CD4-positive, alpha-beta T cell treated with Interleukin-21 for 1 hour (primary cell): ENCODE measurements at places on chromosomes 3 and 15.

DNA sequence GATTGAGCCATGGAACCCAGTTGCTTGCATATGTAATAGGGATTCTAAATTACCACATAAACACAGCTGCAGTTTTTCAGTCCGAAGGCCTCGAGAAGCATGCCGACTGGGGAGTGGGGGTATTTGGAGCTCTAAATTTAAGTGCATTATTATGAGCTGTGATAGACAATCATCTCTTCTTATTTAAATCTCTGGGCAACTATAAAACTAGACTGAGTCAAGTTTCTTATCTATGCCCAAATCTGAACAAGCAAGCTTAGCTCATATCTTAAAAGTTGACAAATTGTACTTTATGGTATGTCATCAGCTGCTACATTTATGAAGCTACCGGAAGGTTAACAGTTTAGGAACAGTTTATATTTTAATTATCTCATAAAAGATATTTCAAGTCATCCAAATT lies 19.5 kb upstream of the THRB start:
- DNase-seq: no peak

DNA sequence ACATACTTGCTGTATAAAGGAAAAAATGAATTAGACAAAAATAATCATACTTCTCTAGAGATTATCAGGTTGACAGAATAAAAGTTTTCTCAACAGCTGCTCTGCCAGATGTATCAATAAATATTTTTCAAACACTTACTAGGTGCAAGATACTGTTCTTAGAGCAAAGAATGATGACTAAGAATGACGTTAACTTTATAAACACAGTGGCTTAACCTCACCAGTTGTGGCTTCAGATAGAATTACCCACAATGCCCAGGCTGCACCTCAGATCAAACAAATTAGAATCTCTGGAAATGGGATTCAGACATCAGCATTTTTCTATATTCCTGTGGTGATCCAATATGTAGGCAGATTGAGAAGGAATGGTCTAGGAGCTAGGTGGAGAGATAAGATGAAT lies 422.4 kb upstream of the ATP11B start:
- DNase-seq: no peak

DNA sequence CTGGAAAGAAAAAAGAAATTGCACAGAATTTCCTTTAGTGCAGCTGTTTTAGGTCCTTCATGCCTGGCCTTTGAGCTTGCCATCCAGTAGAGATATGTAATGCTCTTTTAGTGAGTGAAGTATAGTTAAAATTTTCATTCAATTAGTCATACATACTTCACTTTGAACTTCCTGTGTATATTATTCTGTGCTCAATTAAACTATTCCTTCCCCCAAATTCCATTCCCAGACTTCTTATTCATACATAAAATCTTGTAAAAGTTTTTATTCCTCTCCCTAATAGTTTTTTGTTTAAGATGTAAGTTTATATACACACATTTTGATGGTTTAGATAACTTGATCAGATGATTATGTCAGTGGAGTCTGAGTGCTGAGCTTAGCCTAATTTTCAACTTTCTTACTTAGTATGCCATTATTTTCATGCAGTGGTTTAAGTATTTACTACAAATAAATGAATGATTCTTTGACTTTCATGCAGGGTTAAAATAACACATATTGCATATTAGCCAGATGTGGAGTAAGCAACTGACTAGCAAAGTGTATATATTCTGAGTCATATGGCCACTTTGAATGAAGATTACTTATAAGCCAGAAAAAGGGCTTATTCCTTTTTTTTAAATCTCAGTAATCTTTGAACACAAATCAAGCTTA lies 42.5 kb upstream of the ABHD10 start:
- DNase-seq: no peak

GRCh38 chr3:107450254-107450893 lies 72.4 kb upstream of the BBX start:
- no peak for DNase-seq

DNA sequence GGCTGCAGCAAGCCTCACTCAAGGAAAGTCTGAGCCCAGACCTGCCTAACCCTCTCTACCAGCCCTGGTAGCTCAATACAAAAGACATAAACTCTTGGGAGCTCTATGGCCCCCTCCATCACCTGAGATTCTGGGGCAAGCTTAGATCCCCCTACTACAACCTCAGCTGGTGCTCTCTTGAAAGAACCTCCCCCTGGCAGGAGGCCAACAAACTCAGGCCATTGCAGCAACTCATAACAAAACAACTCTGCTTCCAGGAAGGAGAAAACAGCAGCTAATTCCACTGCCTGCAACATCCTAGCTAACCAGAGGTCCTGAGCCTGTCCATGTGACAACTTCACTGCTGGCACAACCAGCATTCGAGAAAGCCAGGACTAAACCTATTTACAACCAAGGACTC lies 169.2 kb downstream of the ROBO1 start:
- DNase-seq: no peak

GRCh38 chr3:29695643-29696198 lies 414.9 kb downstream of the RBMS3 start:
- DNase-seq: no peak

DNA sequence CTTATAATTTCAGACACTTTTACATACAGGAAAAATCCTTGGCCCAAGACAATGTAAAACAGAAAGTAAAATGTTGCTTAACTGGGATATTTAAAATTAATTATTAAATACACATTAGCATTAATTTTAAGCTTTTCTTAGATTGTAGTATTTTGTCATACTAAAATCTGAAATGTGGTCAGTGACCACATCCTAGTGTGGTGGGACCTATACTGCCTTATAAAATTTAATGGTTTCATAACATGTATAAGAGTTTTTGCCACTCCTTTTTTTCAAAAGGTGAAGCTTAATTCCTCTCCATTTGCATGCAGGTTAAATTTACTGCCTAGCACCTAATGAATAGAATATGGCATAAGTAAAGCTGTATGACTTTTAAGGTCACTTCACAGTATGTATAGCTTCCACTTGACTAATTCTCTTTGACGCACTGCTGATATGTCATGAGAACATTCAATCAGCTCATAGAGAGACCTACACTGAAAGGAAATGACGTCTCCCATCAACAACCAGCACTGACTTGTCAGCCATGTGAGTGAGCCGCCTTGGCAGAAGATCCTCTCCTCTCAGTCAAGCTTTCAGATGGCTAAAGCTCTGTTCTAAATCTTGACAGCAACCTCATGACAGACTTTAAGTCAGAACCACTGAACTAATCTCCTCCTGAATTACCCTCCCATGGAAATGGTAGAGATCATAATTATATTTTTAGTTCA lies 847.8 kb downstream of the SI start:
- no peak for DNase-seq

- DNase-seq: no peak
These were observed 96.6 kb upstream of the CLSTN2 start for GRCh38 chr3:139838269-139838957.

GRCh38 chr3:143412084-143412483 lies 292.5 kb downstream of the CHST2 start:
- DNase-seq: no peak

- no peak for DNase-seq
These were observed 198.9 kb upstream of the LPP start for GRCh38 chr3:187954873-187955586.

GRCh38 chr3:111103807-111104206 lies 32.2 kb downstream of the NECTIN3 start:
- no peak for DNase-seq

DNA sequence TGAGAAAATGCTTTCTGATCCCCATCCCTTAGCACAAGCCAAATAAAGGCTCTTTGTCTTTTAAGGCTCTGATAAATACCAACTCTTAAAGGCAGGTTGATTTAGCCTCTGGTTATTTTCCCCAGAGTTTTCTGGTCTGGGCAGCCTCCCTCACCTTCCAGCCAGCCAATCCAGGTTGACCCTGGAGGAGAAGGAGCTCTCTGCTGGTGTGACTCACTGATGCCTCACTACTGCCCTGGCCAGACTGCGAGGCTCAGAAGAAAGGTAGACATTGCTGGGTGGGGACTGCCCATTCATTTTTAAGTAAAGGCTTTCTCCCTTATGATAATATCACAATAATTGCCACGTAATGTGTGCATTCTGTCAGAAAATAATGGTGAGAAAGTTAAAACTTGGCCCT lies 37.1 kb downstream of the SLCO3A1 start:
- DNase-seq: no peak
